Stimulated activated CD4-positive, alpha-beta T cell treated with anti-CD3 and anti-CD28 coated beads, Interleukin-1b, Interleukin-23, amount 100 ng/mL, for 48 hours (primary cell): ENCODE measurements at places on chromosomes 16 and 17.

- DNase-seq: no peak
Observed at GRCh38 chr17:65518256-65518655, 43.2 kb downstream of the AXIN2 start.

DNA sequence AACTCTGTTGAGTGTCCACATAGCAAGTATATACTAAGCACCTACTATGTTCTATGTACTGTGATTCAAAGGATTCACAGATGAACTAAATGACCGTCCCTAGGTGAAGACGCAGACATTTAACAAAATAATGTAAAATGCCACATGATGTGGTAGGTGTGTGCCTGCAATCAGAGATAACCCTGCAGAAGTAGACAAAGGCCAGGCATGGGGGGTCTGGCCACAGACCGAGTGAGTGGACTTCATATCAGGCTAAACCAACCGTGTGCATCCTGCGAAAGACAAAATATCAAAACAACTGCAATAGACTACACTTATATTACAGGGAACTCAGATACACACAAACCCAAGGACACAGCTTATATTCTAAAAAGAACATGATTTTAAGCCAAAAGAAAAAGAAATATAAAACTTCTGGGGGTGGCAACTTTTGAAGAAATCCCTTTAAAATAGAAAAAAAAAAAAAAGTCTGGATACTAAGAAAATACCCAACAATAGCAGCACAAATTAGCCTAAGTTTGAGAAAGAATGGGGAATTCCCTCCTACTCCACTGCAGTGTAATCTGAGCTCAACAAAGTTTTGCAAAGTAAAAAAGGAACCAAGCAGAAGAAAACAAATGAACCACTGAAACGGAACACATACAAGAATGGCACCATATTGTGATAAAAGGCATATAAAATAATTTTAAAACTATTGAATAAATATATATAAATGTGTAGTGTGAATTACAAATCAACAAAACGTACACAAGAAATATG is 12.3 kb downstream of the HSDL1 start:
- no peak for DNase-seq

DNA sequence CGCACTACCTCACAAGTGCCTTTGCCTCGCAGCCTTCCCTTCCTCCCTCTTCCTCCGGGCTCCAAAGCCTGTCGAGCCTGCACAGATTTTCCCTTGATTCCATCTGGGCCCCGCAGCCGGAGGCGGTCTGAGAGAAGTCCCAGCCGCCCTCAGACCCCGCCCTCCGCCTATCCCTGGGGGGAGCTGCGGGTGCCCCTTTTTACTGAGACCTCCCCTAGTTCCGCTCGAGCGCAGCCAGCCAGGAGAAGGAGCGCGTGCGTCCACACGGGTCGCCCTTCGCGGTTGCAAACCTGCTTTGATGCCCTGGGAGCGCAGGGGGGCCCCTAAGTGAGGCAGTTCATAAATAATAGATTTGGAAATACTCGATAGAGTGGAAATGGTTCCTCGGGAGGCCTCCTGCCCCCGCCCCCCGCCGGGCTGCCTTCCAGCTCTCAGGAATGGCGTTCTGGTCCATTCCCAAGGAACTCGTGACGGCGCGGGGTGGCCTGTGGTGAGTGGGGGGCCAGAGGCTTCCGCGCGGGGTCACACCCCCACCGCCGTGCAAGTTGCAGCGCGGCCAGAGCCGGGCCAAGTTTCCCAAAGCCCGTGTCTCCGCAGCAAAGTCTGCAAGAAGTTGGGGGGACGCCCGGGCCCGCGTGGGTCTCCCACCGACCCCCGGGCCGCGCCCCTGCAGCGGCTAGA is 610 bp downstream of the C16orf74 start:
- DNase-seq: no peak

DNA sequence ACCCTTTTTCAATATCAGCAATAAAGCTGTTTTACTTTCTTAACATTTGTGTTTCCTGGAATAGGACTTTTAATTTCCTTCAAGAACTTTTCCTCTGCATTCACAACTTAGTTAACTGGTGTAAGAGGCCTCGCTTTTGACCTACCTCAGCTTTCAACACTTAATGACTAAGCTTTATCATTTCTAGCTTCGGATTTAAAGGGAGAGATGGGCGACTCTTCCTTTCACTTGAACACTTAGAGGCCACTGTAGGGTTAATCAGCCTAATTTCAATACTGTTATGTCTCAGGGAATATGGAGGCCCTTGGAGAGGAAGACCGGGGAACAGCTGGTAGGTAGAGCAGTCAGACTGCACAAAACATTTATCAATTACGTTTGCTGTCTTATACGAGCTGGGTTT is 4.7 kb downstream of the SYNRG start:
- peak; percentile 17 for DNase-seq

DNA sequence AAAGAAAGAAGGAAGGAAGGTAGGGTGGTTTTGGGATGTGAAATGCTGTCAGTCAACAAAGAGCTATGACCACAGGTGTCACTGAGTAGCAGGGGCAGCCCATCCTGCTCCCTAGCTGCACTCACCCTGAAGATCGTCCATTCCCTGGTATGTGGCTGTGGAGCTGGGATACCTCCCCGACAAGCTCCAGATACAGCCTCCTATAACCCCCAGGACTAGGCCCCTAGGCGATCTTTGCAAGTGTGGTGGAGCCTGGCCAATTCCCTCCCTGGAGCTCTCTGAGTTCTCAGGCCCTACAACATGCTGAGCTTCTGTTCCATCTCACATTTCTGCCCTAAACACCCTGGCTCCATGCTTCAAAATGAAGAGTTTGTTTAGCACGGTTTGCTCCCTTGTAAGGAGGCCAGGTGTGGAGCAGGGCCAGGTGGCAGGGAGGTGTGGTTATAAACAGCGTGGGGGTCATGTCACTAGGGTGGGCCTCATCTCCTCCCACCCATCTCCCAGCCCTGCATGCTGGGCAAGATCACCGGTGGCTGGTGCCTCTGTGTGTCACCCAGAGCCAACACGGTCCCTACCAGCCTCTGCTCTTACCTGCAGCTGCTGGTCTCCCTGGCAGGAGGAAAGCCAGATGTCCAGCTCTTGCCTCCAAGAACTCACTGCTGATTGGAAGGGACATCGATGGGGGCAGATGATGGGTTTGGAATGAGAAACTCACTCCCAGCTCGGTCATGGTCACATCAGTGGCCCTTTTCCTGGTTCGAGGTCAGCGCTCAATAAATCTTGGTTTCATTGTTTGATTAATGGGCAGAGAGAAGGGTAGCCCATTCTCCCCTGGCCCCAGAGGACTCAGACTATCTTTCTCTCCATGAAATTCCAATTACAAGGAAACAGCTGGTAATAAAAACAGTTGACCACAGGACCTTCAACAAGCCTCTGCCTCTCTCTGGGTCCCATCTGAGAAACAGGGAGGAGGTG is 511.0 kb upstream of the CDH5 start:
- no peak for DNase-seq

DNA sequence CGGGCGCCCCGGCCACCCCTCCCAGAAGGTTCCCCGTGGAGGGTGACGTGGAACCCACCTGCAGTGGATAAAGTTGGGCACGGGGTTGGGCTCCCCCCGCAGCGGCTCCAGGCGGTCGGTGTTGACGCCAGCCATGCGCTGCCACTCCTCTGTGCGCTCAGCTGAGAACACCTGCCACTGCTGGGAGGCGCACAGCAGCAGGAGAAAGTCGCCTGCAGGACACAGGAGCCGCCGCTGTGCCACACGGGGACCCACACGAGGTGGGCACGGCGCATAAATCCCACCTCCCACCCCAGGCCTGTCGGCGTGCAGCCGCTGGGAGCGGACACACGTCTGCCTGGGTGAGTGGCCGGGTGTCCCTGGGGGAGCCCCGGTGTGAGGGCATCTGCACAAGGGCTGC is 20.7 kb downstream of the CTU2 start:
- DNase-seq: no peak

GRCh38 chr17:550041-550398 is 164.6 kb downstream of the VPS53 start:
- DNase-seq: no peak

DNA sequence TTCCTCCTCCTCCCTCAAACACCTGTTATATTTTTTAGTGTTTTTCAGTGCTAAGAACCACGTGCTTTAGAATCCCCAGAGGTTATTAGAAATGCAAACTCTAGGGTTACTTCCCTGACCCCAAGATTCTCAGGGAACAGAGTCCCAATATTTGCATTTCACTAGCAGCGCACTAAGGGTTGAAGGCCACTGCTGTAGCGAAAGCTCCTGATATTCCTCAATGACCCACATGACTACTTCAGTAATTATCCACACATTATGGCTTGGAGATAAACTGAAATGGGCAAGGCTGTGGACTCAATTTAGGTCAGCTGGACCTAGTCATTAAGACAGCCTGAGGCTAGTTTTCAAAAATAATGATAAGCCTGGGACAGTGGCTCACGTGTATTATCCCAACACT is 78.5 kb upstream of the BCAR1 start:
- no peak for DNase-seq

GRCh38 chr17:67212231-67212630 is 32.8 kb downstream of the HELZ start:
- no peak for DNase-seq

DNA sequence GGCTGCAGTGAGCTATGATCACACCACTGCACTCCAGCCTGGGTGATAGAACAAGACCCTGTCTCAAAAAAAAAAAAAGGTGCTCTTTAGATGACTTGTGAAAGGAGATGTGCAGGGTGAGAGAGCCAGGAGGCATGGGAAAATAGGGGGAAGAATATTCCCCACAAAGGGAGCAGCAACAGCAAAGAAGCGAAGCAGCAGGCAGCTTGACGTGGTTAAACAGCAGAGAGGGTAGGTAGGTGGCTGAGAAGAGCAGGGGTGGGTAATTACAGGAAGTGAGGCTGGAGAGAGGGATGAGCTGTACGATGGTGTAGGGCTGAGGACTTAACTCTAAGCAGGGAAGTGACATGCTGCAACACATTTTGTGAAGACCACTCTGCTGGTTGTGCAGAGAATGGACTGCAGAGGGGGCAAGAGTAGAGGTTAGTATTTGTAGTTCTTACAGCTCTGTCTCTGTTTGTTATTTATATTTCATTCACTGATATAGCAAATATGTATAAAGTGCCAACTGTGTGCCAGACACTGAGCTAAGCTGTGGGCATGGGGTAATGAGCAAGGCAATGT is 1.6 kb downstream of the HEATR3 start:
- peak; percentile 20 for DNase-seq

GRCh38 chr17:45388604-45389325 is 43.9 kb downstream of the ARHGAP27 start:
- no peak for DNase-seq

GRCh38 chr17:2192367-2193057 is 111.1 kb downstream of the SMG6 start:
- DNase-seq: peak; percentile 71

DNA sequence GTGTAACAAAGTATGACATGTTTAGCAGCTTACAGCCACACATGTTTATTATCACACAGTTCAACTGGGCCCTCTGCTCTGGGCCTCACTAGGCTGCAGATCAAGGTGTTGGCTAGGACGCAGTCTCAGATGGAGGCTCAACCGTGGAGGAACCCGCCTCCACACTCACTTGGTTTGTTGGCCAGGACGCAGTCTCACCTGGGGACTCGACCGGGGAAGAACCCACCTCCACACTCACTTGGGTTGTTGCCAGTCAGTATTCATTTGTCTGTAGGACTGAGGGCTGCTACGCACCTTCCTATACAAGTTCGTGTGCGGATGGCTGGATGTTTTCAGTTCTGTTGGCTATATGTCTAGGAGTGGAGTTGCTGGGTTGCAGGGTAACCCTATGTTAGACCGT is 240.7 kb upstream of the CIBAR2 start:
- no peak for DNase-seq

DNA sequence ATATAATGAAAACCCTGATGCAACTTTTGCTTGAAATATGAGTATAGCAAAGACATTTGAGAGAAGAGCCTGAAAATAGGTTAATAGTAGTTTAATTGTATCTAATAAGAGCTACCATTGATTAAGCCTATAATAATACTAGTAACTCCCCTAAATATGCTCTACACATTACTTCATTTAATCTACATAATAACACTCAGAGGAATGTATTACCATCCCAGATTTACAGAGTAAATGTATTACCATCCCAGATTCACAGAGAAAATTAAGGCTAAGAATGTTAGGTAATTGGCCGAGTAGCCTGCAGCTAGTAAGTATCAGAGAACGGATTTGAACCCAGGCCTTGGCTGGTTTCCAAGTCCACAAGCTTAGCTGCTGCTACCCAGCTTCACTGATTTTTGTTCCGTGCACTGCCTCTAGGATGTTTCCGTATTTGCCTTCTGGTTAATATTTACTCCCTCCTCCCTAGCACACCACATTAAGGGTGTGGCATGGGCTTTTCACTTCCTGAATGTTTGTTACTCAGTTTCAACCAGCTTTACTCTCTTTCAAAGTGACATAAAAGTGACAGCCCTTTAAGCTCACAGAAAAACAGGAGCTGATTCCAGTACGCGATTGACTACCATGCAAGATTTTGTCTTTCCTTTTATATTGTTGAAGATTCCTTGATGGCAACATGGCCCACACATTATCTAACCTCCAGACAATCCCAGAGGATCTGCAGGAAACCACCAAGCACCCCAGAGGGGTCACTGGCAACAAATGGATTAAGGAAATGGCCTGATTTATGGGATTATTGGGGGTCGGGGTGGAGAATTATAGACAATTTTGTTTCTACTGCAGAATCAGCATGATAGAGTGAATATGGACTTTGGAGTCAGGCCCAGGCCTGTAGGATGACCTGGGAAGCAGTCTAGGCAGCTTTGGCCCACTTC is 26.7 kb upstream of the TOX3 start:
- no peak for DNase-seq

GRCh38 chr16:27315333-27316037 is 1.7 kb downstream of the IL4R start:
- peak; percentile 79 for DNase-seq

DNA sequence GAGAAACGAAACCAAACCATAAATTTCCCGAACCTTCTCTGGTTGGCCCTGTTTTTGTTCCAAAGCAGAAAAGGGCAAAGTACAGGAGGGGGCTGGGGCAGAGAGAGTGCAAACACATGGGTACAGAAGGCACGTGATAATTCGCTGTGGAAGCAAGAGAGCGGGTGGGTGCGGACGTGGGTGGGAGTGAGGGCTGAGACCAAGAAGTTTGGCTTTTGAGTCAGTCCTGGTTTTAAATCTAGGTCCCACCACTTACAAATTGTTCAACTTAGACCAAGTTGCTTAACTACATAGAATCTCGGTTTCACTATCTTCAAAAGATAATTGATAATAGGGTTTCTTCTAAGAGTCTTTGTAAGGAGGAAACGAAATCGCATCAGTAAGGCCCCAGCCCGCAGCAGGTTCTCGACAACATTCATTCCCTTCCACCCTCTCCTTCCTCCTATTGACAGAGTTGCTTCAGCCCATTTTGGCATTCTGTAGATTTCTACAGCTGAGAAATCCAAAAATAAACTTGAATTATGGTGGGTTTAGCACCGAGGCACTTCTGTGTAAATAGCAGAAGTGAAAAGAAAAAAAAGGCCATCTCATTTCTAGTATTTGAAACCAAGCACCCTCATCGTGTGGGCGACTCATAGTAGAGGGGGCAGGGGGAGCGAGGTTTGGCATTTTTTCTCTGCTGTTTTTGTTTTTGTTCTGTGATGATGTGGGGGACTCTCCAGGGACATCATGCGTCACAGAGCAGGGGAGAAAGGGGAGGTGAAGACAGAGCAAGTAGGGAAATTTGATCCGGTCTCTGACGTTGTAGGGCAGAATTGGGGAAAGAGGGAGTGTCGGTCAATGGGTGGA is 33.6 kb upstream of the CCR7 start:
- DNase-seq: peak; percentile 86

GRCh38 chr17:17880577-17881196 is 43.9 kb upstream of the SREBF1 start:
- no peak for DNase-seq
